ENCODE measurements at places on chromosomes 16 and 17.

- no peak overlapping the region for H3K4me3 ChIP-seq
- H3K36me3 ChIP-seq, result peaks cover 60% of the 10 kb centered on the region
- no peak overlapping the region for H3K27ac ChIP-seq
- DNase-seq, result no peak
- H3K4me1 ChIP-seq, result no peaks in the 10 kb centered on the region
These were observed 10.3 kb downstream of the PHB1 start for GRCh38 chr17:49404361-49404760.

- H3K27me3 ChIP-seq, result no peaks in the 10 kb centered on the region
- H3K4me3 ChIP-seq, result no peak overlapping the region
- 0 out of 2 replicates have a peak, but pooled peaks cover 2% of the 10 kb centered on the region for H3K36me3 ChIP-seq
- no peaks in the 10 kb centered on the region for H3K4me1 ChIP-seq
These were observed 19.5 kb upstream of the CLTC start for GRCh38 chr17:59600169-59600568.

DNA sequence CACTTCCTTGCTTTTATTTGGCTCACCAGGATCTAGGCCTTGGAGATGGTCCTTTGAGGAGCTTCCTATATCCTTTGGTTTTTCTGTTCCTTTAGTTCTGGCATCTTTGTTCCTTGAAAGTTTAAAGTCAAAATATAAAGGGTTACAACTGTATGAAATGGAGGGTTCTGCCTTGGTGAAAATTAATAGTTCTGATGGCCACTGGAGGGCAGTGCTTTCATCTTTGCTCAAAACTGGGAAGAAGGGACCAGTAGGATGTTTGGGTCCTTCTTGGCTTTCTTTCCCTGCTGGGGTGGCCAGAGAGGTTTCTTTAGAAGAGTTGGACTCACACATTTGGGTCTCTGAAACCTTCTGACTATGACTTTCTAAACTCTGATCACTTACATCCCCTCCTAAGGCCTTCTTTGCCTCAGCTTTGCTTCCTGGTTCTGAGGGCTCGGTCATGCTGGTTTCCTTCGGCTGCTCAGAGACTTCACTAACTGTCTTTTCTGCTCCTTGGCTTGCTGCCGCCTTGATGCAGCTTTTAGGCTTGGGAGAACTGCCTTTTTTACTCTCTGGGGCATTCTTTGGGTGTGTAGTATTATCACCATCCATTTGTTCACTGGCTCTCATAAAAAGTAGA, 10.9 kb upstream of the ITGA2B start:
- no peaks in the 10 kb centered on the region for H3K4me1 ChIP-seq
- H3K4me3 ChIP-seq, result no peak overlapping the region
- H3K27ac ChIP-seq, result no peak overlapping the region
- peak; percentile 43 for DNase-seq
- peaks cover 42% of the 10 kb centered on the region for H3K36me3 ChIP-seq
- no peaks in the 10 kb centered on the region for H3K27me3 ChIP-seq

- DNase-seq, result no peak
- no peak overlapping the region for H3K27ac ChIP-seq
- H3K36me3 ChIP-seq, result no peaks in the 10 kb centered on the region
- no peaks in the 10 kb centered on the region for H3K4me1 ChIP-seq
- H3K4me3 ChIP-seq, result no peak overlapping the region
These were observed 3.9 kb upstream of the KRTAP4-3 start for GRCh38 chr17:41171886-41172285.

DNA sequence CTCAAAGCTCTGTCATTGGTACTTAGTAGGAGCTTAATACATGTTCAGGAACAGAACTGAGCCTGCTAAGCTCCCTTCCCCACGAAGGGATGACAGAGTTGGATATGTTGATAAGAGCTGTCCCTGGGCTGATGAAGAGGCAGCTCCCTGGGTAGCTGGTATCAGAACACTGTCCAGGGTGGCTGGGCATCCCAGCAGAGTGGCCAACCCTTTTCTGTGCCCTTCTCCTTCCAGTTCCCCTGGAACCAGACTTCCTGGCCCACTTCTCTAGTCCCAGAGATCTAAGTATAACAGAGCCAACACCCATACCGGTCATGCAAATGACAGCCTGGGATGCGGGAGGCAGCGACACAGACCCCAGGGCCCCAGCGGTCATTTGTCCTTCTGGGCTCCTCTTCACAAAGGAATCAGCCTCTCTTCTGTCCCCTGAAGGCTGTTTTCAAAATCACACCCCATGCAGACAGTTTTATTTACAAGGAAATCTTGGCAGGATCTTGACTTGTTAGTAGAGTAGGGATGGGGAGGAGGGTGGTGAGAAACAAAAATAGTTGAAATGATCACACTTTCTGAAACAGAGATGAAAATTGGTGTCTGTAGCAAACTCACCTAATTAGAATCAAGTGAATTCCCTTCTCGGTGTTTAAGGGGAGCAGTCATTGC, 1.4 kb upstream of the RHBDL3 start:
- peaks cover 14% of the 10 kb centered on the region for H3K4me1 ChIP-seq
- DNase-seq, result no peak
- peaks cover 24% of the 10 kb centered on the region for H3K27me3 ChIP-seq

DNA sequence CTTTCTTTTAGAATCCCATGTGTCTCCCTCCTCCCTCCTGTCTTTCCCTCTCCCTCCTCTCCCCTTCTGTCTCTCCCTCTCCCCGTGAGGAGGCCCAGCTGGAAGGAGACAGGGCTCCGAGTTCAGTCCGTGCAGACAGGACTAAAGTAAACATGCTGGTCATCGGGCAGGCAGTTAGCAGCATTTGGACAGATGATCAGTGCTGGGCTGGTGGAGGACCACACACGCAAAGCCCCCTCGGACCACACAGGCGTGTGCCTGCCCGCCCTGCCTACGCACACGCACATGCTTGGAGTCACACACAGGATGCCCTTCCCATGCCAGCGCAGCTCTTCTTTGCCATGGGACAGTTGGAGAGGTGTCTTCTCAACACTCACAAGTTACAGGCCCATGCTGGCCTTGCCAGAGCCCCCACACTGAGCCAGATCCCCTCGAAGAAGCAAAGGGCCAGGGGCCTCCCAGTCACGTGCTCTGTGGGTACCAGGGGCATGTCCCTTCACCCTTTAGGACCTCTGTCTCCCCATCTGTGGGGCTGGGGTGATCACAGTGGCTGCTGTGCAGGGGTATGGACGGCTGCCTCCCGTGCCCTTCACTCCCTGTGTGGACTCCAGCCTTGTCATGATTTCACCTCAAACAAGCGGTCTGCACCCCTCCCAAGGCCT, 215.7 kb upstream of the FOXF1 start:
- no peak overlapping the region for H3K27ac ChIP-seq
- H3K4me3 ChIP-seq, result no peak overlapping the region
- peaks cover 4% of the 10 kb centered on the region for H3K27me3 ChIP-seq
- no peaks in the 10 kb centered on the region for H3K36me3 ChIP-seq
- no peaks in the 10 kb centered on the region for H3K4me1 ChIP-seq
- no peak for DNase-seq

DNA sequence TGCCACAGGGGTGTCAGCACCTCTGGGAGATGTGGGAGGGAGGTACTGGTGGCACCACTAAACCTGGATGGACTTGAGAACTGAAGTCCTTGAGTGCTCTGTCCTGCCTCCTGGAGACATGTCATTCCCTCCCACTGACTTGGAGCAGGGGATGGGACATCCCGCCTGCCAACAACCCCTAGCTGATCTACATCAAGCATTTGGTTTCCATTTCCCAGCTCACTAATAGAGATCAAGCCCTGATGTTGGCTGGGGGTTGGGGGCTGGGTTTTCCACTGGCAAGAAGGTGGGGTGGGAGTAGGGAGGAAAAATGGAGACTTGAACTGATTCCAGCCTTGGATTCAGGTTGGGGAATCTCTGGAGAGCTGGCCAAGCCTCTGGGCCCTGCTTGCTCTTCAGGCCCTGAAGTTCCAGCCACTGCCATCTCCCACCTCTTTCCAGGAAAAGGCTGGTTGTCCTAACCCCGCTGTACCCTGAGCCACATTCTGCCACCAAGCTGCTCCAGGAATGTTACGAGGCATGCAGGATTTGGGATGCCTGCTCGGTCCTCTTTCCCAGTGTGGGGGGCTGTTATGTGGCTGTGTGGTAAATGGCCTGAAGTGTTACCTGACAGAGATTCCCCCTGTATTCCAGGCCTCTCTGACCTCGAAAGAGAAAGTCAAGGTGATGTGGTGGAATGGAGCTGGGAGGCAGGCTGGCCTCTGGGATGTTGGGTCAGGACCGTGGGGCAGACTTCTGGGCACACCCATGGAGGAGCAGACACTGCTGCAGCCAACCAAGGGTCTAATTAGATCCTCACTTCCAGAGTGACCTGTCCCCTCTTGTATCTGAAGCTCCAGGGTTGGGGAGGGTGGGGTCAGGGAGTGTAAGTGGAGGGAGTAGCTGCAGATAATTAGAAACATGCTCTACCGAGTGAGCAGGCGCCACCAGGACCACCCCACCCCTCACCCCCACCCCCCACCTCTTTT, 16.7 kb downstream of the IGFBP4 start:
- H3K4me3 ChIP-seq, result no peak overlapping the region
- no peak overlapping the region for H3K27ac ChIP-seq
- no peak for DNase-seq
- peaks cover 13% of the 10 kb centered on the region for H3K36me3 ChIP-seq
- no peaks in the 10 kb centered on the region for H3K27me3 ChIP-seq

DNA sequence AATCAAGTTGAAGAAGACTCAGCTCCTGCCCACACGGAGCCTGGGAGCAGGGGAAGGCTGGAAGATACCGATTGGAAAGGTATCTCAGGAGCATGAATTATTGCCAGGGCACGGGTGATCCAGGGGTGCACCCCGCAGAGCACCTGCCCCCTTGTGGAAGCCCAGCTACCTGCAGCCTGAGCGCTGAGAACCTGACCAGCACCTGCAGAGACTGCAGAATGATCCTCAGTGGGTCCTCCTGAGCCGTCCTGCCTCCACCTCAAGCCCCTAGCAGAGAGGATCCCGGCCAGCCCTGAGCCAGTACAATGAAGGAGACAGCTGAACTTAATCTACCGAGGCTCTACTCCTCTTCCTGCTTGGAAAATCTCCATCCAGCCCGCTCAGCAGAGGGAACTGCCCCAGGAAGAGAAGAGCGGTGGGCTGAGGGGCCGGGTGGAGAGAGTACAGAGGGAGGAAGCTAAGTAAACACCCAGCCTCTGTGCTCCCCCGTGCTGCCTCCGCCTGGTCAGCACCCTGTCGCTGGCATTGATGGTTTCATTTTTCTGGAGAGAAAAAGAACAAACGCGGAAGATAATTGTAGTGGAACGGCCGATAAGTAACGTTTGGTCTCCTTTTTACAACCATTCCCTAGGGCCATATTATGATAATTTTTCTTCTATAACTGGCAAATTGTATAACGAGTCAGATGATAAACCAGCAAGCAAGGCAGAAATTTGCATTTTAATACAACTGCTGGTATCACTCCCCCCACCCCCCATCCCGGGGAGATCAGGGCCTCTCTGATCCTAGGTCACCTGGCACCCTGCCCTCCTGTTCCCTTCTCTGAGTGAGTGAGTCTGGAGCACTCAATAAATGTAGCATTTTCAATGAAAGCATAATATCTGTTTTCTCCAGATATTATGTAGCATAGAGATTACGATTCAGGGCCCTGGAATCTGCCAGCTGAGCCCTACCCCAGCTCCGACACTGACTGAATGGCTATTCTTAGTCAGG, 204.5 kb upstream of the RPL38 start:
- H3K36me3 ChIP-seq, result no peaks in the 10 kb centered on the region
- H3K4me3 ChIP-seq, result no peak overlapping the region
- H3K4me1 ChIP-seq, result peaks cover 3% of the 10 kb centered on the region
- H3K27ac ChIP-seq, result no peak overlapping the region
- no peaks in the 10 kb centered on the region for H3K27me3 ChIP-seq

- H3K27me3 ChIP-seq, result no peaks in the 10 kb centered on the region
- no peak for DNase-seq
- no peak overlapping the region for H3K4me3 ChIP-seq
- H3K4me1 ChIP-seq, result no peaks in the 10 kb centered on the region
- H3K27ac ChIP-seq, result no peak overlapping the region
These were observed 1507.6 kb upstream of the GOT2 start for GRCh38 chr16:60241671-60242070.

DNA sequence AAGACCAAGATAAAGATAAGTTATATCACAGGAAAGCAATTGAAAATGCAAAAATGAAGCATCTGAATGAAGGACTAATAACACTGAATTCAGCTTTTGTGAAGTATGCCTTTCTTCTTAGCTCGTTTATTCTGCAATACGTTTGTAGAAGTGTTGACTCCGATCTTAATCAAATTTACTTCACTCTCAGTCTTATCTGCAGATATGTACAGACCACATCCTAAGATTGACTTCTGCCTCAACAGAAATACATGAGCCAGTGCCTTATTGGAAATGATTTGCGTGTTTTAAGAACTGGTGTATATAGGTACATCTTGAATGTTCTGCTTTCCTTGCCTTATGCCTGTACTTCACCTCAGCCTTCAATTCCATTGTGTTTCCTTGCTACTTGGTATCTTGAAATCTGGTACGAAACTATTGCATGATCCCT, 1.3 kb downstream of the ATF7IP2 start:
- peak overlapping the region; percentile 65 for H3K4me3 ChIP-seq
- DNase-seq, result no peak
- H3K27me3 ChIP-seq, result no peaks in the 10 kb centered on the region
- no peak overlapping the region for H3K27ac ChIP-seq
- no peaks in the 10 kb centered on the region for H3K4me1 ChIP-seq

- H3K27ac ChIP-seq, result no peak overlapping the region
- no peaks in the 10 kb centered on the region for H3K36me3 ChIP-seq
- H3K4me3 ChIP-seq, result no peak overlapping the region
- no peaks in the 10 kb centered on the region for H3K27me3 ChIP-seq
These were observed 1.7 kb upstream of the SPEM2 start for GRCh38 chr17:7423679-7424078.

DNA sequence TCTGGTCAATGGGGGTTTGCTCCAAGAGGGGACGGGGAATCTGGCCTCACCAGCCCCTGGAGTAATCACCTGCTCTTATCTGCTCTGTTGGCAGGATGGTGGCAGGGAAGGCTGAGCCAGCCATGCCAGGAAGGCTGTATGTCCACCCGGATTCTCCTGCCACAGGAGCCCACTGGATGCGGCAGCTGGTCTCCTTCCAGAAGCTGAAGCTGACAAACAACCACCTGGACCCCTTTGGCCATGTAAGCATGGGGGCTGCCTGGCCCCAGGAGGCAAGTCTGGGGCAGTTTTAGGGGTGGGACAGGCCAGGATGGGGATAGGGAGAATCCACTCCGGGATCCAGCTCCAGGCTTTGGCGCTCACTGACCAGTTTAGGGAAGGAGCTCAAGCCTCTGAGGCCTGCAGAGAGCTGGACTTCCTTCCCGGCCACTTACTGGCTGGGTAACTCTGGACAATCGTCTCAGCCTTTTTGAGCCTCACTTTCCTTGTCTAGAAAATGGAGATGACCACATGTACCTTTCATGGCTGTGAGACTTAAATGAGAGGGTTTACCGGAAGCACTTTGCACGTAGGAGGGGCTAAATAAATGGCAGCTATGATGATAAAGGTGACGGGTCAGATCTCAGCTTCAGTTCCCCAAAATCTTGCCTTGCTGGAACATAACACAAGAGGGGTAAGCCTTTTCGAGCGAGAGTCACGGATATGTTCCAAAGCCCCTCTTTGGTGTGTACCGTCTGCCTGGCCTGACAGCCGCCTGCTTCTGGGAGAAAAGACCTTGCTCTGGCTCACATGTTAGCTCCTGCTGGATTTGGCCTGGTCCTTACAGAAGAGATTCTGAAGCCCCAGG, 15.4 kb downstream of the TBX4 start:
- H3K4me1 ChIP-seq, result peaks cover 4% of the 10 kb centered on the region
- DNase-seq, result peak; percentile 94
- no peak overlapping the region for H3K4me3 ChIP-seq
- no peaks in the 10 kb centered on the region for H3K36me3 ChIP-seq
- H3K27me3 ChIP-seq, result peaks cover 17% of the 10 kb centered on the region

All from H1 (cell line).